Gastroesophageal sphincter (tissue), 4 donors: ENCODE measurements at places on chromosomes 16 and 17. TPM values are rescaled to one million over a fixed set of nuclear protein-coding genes. Genes with fewer than 3 reads are reported as not detected.
A peak's percentile ranks its signal among the peaks of the same experiment; 100 is the strongest.

- no peaks in the 10 kb centered on the region for H3K36me3 ChIP-seq
- ATAC-seq: no peak
- H3K27me3 ChIP-seq: peaks cover 11% of the 10 kb centered on the region
- no peaks in the 10 kb centered on the region for H3K4me1 ChIP-seq
- H3K27ac ChIP-seq: no peak overlapping the region
Measured at GRCh38 chr17:10931133-10931532, 93.2 kb upstream of the PIRT start.

GRCh38 chr17:28874750-28875149 lies 19.9 kb downstream of the ERAL1 start:
- ATAC-seq: no peak
- H3K36me3 ChIP-seq: no peaks in the 10 kb centered on the region
- no peak overlapping the region for H3K27ac ChIP-seq

DNA sequence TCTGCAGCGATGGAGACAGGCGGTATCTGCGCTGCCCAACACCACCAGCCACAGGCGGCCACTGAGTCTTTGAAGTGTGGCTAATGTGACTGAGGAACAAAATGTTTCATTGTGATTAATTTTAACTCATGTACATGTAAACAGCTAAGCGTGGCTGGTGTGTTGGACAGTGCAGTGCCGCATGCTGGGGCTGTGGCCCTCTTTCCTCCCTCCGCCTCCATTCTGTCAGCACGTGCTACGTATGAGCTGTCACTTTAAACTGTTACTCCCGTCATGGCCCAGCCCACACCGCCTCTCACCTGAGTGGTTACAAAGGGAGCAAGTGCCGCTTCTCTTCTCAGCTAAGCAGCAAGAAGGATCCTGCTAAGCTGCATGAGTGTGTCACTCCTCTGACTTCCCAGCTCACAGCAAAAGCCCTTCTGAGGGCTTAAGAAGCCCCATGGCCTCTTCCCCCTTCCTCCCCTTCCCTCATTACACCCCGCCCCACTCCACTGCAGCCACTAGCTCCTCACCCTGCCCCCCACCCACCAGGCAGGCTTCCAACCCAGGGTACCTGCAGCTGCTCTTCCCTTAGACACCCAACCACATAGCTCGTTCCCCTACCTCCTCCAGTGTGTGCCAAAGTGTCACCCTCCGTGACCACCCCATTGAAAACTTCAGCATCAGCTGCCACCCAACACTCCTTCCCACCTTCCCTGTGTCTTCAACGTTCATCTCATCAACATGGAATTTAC lies 15.0 kb downstream of the HASPIN start:
- ATAC-seq: peak; percentile 23
- H3K36me3 ChIP-seq: no peaks in the 10 kb centered on the region
- no peak overlapping the region for H3K27ac ChIP-seq

GRCh38 chr16:81483970-81484595 lies 39.5 kb downstream of the CMIP start:
- no peak for ATAC-seq
- no peaks in the 10 kb centered on the region for H3K36me3 ChIP-seq
- H3K4me3 ChIP-seq: no peak overlapping the region
- H3K27ac ChIP-seq: no peak overlapping the region

GRCh38 chr16:54632322-54633220 lies 298.1 kb upstream of the IRX5 start:
- no peak for ATAC-seq
- H3K27ac ChIP-seq: no peak overlapping the region

The CD300H gene
- not detected for total RNA-seq
